ENCODE measurements at places on chromosomes 1 and 21.

GRCh38 chr21:46148106-46148505, 7.3 kb downstream of the FTCD start:
- H3K4me3 ChIP-seq: no peak overlapping the region
- peaks cover 55% of the 10 kb centered on the region for H3K27me3 ChIP-seq
- DNase-seq: no peak
- H3K36me3 ChIP-seq: no peaks in the 10 kb centered on the region
- no peak overlapping the region for H3K27ac ChIP-seq

- no peaks in the 10 kb centered on the region for H3K36me3 ChIP-seq
- no peak for DNase-seq
- no peak overlapping the region for H3K27ac ChIP-seq
- H3K4me1 ChIP-seq: no peaks in the 10 kb centered on the region
- H3K27me3 ChIP-seq: no peaks in the 10 kb centered on the region
Measured at GRCh38 chr1:244067893-244068292, 16.8 kb downstream of the ZBTB18 start.

DNA sequence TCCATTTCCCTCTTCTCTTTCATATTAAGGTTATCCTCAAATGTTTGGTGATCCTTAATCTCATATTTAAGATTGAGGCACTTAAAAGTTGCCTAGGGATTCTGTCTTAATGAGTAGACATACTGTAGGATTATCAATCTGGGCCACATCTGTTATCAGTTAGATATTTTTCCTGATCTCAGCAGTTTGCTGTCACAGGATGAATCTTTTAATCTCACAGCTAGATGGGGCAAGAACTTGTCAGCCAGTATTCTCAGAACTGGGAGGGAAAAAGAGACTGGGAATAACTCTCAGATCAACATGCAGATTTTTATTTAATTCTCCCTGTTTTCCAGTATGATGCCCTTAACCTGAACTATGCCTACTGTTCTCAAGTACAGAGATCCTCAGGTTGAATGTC, 14.0 kb downstream of the ZNF644 start:
- H3K27ac ChIP-seq: no peak overlapping the region
- no peak for DNase-seq
- no peak overlapping the region for H3K4me3 ChIP-seq
- H3K27me3 ChIP-seq: no peaks in the 10 kb centered on the region
- peaks cover 9% of the 10 kb centered on the region for H3K4me1 ChIP-seq

DNA sequence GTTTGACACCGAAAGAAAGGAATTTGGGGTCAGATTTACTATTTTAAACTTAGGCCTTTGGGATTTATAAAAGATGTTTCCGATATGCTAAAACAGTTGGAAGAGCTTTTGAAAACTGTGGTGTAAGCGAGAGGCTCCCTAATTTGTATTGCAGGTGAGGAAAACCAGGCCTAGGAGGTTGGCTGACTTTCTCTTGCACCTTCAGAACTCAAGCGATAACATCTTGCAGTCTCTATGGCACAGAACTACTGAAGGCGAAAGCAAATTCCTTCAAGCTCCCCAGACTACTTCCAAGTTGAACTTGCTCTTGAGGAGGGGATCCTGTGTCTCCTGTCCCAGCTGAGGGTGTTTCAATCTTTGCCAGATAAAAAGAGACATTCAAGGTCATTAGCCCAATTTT, 685.7 kb downstream of the ADGRL2 start:
- H3K36me3 ChIP-seq: no peaks in the 10 kb centered on the region
- no peak for DNase-seq
- no peak overlapping the region for H3K4me3 ChIP-seq
- H3K27me3 ChIP-seq: no peaks in the 10 kb centered on the region

- no peak overlapping the region for H3K27ac ChIP-seq
- H3K4me1 ChIP-seq: peaks cover 24% of the 10 kb centered on the region
- H3K4me3 ChIP-seq: no peak overlapping the region
- H3K36me3 ChIP-seq: no peaks in the 10 kb centered on the region
- DNase-seq: no peak
Measured at GRCh38 chr1:241842565-241842964, 5.4 kb upstream of the EXO1 start.

DNA sequence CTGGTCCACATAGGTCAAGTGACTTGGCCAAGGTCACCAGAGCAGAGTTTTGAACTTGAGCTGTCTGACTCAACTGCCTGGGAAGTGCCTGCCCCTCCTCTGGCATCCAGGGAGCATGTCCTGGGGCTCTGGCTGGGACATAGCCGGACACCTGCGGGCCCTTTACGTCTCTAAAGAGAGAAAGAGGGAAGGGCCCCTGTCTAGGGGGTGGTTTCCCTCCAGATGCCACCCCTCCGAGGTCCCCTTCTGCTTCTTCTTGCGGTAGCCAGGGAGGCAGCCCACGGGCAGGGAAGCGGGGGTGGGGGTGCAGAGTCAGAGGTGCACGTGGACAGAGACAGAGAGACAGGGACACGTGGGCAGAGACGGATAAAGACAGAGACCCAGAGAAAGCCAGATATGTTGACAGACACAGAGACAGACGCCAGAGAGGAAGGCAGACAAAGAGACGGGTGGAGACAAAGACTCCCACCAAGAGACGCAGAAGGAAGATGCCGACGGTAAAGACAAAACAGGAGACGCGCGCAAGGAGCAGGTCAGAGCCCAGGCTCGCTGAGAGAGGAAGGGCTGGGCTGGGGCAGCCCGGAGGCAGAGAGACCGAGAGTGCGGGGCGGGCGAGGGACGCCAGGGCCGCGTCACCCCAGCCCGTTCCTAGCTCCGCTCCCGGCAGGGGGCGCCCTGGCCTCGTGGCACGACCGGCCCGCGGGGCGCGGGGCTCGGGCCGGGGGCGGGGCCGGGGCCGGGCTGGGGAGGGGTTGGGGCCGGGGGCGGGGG, 458 bp upstream of the ALPL start:
- peak; percentile 51 for DNase-seq
- no peak overlapping the region for H3K27ac ChIP-seq
- H3K4me3 ChIP-seq: peak overlapping the region; percentile 46
- H3K4me1 ChIP-seq: no peaks in the 10 kb centered on the region
- H3K36me3 ChIP-seq: no peaks in the 10 kb centered on the region
- H3K27me3 ChIP-seq: peaks cover 88% of the 10 kb centered on the region

GRCh38 chr1:88640060-88640459, 44.0 kb upstream of the PKN2 start:
- DNase-seq: no peak
- H3K4me3 ChIP-seq: no peak overlapping the region
- H3K27ac ChIP-seq: no peak overlapping the region
- no peaks in the 10 kb centered on the region for H3K27me3 ChIP-seq

DNA sequence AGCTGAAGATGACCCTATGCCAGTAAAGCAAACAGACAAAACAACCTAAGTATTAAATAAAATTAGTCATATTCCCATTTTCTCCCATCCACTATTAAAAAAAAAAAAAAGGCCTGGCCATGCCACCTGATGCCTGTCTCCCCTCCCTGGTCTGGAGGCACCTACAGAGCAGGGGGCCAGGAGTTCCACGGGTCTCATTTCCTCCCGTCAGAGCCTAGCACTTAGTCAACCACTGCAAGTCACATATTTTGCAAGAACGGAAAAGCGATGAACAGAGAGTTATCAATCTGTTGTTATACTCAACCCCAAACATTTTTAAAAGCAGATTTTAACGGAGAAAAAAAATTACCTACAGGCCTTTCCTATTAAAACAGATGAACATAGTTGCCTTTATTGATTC, 59.3 kb downstream of the TGFBR3 start:
- no peaks in the 10 kb centered on the region for H3K36me3 ChIP-seq
- no peak for DNase-seq
- no peaks in the 10 kb centered on the region for H3K27me3 ChIP-seq

- H3K4me3 ChIP-seq: no peak overlapping the region
- no peaks in the 10 kb centered on the region for H3K27me3 ChIP-seq
Measured at GRCh38 chr1:154440036-154440804, 35.1 kb downstream of the IL6R start.

GRCh38 chr1:212773011-212773410, 18.6 kb downstream of the NSL1 start:
- no peaks in the 10 kb centered on the region for H3K36me3 ChIP-seq
- peaks cover 7% of the 10 kb centered on the region for H3K4me1 ChIP-seq
- DNase-seq: no peak

- no peaks in the 10 kb centered on the region for H3K36me3 ChIP-seq
- no peaks in the 10 kb centered on the region for H3K27me3 ChIP-seq
- H3K4me3 ChIP-seq: no peak overlapping the region
- peak; percentile 71 for DNase-seq
- no peak overlapping the region for H3K27ac ChIP-seq
Measured at GRCh38 chr1:55893155-55893554, 678.0 kb upstream of the USP24 start.

Measured in MM.1S (cell line).